ENCODE measurements at places on chromosomes 12 and 14.

- DNase-seq = peak; percentile 60
These were observed 185.7 kb upstream of the GRIN2B start for GRCh38 chr12:14167005-14167628.

DNA sequence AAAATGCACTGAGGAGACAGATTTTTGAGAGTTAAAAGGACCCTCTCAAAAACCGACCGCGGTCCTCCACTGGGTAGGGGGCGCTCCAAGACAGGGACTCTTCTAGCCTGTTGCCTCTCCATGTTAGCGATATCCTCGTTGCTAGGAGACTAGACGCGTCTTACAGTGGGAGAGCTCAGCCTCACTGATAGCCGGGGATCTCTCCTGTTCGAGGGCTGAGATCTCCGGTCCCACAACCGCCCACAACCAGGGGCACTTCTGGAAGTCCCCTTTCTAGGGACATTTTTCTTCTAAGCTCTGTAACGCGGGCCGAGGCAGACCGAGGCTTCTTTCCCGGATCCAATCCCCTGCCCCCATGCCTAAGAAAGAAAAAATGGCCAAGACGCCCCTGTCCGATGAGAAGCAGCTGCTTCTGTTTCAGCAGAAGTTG, 21.3 kb downstream of the FKBP11 start:
- DNase-seq = peak; percentile 90

DNA sequence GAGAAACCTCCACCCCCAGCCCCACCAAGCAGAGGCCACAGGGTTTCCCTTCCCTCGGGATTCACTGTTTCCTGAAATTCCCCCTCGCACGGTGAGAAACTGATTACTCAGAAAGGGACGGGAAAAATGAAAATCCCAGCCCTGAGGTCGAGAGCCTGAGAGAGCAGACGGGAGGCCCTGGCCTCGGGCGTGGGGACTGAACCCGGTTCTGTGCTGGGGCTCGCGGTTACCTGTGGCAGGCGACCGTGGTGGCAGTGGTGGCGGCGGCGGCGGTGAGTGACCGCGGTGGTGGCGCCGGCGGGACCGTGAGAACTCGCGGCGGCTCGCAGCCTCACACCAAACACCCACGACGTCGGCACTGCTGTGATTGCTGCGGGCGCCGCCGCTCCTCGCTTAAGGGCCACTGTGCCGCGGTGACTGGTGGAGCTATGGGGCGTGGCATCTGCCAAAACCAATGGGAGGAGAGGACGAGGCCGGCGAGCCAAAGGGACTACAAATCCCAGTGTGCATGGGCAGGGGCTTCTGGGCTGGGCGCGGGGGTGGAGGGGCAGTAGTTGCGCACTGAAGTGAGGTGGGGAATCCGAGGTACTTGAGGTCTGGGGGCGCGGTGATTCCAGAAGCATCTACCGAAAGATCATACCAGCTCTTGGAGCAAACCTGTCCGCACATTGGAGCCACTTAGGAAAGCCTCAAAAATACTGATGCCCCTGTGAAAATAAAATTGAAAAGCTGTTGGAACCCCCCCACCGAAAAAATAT, at the start of gene LGMN:
Gene LGMN (minus strand): TSS at position 369 of the 758 bp plus-strand sequence. CDS start 15,841 bp downstream, outside the sequence.
- peak; percentile 95 for DNase-seq

GRCh38 chr12:115528466-115528865, 749.0 kb downstream of the MED13L start:
- no peak for DNase-seq

DNA sequence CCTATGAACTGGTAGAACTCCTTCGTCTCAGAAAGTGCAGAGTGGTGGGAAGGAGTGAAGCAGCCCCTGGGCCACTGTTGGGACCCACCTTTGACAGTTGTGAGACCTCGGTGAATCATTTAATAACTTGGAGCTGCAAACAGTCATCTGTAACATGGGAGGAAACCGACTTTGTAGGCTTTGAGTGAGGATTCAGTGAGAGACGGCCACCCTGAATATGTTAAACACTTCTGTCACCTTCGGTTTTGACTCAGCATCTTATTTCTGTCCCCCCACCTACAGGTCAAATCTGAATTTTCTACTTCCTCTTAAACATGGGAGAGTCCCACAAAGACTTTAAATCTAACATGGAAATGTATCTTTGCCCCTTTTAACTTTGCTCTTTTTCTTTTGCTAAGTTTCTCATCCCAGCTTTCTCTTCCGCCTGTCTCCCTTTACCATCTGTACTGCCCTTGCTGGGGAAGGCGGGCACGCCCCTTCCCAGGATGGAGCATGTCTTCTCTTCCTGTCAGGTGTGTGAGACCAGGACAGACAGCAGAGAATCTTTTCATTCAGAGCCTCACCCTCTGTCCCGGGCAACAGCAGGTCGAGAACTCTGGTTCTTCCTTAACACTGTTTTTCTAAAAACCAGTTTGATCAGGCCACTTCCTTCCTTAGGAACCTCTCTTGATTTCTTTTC, 37.1 kb downstream of the ZC3H14 start:
- DNase-seq = no peak

DNA sequence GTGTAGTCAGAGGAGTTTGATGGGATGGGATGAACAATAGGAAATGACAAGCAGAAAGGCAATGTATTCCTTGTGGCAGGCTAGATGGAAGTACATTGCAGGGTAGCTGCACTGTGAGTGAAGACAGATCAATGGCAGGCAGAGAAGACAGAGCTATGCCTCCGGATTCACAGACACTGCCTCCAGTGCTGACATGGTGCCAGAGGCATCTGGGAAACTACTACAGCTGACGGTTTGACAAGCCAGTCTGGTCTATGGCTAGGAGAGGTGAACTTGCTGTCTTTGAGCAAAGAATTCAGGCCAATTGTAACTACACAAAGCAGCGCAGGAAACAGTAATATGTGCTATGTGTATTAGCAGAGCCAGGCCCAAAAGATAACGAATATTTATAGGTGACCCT, 193.5 kb downstream of the DIO2 start:
- DNase-seq = no peak

GRCh38 chr14:100653409-100653808, 66.2 kb upstream of the BEGAIN start:
- peak; percentile 58 for DNase-seq

DNA sequence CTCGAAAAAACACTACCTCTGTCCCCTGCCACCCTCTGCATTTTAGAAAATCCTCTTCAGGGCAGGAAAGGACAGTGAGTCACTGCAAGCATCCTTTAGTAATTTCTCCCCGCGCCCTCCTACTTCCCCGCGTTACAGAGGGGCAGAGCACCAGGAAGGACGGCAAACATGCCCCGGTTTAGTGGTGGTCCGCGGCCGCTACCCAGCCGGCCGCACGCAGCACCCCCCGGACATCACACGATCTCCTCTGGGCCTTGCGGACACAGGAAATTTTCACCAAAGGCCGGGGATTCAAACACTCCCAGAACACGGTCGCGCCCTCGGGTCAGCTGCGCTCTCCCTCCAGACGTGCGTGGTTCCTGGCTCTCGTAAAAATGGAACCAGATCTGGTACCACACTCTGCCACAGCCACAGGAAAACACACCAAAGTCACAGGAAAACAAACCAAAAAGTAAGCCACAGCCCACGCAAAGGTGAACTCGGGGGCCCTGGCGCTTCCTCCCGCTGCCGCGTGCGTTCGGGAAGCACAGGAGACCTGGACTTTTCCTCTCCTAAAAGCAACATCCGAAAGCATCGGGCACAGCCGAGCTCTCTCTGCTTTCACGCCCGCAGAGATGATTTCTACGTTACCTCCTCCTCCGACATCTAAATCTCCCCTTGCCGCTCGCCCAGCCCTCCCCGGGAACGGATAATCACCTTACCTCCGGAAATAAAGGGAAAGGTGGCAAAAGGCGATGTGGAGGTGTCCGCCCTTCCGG, 839 bp downstream of the SLC38A1 start:
- DNase-seq = peak; percentile 22
